Spleen (tissue), 13 donors: ENCODE measurements at places on chromosomes 3 and 15.

DNA sequence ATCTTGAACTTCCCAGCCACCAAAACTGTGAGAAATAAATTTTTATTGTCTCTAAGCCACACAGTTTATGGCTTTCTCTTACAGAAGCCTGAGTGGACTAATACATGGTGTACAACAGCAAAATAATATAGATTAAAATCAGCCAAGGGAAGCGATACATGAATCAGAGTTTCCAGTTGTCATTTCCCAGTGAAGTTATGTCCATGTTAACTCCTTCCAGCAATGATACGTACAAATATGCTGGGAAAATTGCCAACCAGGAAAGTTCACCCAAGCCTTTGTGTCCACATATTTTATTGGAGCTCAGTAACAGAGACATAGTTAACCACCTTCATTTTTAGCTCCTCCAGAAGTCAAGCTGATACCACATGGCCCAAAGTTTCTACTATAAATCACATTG lies 280.9 kb upstream of the KCNMB2 start:
- DNase-seq, result no peak

GRCh38 chr15:91077029-91077428 lies 23.0 kb upstream of the SV2B start:
- DNase-seq, result no peak

DNA sequence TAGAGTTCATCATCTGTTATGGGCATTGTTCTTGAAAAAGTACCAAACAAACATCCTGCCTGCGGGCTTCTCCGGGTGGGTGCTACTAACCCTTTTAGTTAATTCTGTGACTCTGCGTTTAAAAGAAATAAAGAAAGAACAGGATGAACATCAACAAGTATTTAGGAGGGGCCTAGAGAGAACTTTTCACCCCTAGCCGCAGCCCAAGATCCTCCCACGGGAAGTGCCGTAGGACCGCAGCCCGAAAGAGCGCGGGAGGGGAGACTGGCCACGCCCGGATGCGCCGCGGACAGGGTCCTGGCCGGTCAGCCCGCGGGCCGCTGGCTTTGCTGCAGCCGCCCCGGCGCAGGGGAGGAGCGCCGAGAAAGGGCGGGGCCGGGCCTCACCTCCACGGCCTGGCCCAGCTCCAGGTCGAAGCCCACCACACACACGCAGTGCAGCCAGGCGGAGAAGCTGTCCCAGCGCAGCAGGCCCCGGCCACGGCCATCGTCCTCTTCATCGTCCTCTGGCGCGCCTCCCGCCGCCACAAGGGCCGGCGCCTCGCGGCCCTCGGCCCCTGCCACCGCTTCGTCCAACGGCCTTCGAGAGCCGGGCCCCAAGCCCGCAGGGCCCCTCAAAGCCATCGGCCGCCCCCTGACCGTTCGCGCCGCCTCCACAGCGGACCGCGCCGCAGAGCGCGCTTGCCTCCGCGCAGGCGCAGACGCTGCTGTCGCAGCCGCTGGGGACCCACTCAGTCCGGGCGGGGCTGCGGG lies at the start of gene DENND6A:
DENND6A (minus strand) TSS at position 682 of the 752 bp plus-strand sequence; CDS start at position 623, 59 bp downstream.
- DNase-seq, result peak; percentile 100

- DNase-seq, result no peak
These were observed 318.0 kb downstream of the CLSTN2 start for GRCh38 chr3:140252812-140253656.

GRCh38 chr3:48856469-48856868 lies 8.8 kb upstream of the PRKAR2A start:
- DNase-seq, result peak; percentile 19

DNA sequence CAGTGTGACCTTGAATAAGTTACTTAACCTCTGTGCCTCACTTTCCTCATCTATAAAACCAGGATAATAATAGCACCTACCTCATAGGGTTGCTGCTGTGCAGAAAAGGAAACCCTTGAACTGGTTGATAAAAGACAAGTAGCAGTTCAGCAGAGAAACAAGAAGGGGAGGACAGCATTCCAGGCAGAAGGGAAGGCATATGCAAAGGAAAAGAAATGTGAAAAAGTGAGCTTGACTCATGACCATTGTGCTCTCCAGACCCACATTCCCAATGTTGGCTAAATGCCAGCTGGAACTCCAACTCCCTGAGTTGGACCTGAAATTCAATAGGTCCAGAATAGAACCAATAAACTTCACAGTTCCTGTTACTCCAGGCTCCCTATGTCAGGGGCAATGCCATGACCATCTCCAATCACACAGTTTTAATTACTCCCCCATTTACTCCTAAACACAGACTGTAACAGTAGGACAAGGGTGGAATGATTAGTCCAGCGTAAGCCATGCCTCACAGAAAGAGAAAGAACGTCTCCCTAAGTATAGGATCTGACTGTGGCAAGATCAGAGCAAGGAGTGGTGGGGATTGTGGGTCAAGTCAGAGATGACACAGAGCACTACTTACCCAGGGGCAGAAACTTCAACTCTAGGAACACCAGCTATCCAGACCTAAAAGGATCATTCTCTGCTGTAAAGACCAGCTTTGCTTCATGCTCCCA lies 26.9 kb downstream of the PRKAR2A start:
- DNase-seq, result no peak

- DNase-seq, result no peak
These were observed 88.9 kb downstream of the EOMES start for GRCh38 chr3:27633224-27633545.

GRCh38 chr15:82064824-82065223 lies 19.0 kb upstream of the MEX3B start:
- DNase-seq, result no peak

DNA sequence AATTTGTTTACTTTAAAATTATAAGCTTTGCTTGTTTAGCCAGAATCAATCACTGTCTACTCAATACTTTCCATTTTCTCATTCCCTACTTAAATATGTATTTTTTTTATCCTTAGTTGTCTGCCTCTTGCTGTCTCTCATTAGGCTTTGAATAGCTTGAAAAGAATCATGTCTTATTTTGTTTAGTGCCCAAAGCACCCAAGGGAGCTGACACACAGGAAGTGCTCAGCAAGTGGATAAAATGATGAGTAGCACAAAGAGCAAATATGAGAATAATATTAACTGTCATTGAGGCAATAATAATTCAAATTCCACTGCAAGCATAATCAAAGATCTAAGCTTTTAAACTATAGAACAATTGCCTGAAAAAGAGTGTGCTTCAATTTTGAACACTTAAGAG lies 19.0 kb upstream of the IL1RAP start:
- DNase-seq, result no peak

DNA sequence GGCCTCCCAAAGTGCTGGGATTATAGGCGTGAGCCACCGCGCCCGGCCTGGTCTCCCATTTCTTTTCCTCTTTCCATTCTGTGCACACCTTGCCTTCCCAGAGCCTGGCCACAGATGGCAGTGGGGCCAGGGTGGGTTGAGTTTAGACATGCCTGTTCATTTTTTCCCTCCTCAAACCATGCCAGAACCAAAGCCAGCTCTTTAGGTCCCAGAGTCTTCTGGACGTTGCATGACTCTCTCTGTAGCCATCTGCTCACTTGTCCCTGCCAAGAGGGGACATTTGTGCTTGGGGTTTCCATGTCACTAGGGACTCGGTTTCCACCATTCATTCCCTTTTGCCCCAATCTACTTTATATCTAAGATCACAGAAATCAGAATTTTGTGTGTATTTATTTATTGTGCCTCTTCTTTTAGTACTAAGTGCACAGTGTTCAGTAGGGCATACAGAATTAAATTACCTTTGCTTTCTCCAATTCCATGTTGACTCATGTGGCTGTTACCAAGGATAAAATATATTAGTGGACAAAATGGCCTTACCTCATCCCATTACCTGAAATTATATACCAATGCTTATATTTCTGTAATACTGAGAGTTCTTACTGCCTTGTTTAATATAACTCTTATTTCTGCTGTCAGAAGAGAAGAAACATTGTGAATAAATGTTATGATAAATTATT lies 49.6 kb downstream of the USP13 start:
- DNase-seq, result no peak

DNA sequence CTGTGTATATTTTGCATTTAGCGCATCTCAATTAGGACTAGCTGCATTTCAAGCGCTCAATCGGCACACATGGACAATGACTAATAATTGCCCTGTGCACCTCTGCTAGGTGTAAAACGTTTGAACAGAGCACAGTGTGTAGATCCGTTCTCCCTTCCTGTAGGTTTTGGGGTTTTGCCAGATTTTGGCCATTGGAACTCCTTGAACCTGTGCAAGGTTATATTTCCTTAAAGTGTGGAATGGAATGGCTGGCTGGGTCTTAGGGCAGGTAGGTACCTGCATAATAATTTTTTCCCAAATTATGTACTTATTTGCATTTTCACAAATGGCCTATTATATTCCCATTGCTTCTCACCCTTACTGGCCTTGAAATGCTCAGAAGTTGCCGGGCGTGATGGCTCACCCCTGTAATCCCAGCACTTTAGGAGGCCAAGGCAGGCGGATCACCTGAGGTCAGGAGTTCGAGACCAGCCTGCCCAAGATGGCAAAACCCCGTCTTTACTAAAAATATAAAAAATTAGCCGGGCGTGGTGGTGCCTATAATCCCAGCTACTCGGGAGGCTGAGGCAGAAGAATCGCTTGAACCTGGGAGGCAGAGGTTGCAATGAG lies 777 bp downstream of the RNU5B-1 start:
- peak; percentile 65 for DNase-seq

DNA sequence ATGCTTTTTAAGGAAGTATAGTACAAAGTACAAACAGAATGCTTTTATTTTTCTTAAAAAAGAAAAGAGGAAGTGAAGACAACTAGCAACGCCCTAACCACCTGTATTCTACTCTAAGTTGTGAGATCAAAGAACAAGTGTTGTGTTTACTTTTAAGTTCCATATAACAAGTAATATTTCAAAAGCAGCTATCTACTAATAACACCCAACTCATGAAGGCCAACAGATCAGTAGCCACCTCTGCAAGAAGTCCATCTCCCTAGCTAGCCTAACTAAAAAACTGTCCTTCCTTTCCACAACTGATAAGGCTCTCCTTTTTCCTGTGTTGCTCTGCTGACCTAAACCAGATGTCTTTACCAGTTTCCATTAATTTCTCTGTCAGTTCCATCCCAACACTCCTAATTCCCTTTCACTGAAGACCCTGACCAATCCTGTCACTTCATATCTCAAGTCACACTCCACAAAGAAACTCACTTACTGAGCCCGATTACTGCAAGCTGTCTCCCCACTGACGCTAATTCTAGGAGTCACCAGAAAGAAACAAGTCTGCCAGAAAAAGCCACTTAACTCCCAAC lies 26.9 kb downstream of the PHC3 start:
- DNase-seq, result no peak

- DNase-seq, result no peak
These were observed 50.7 kb downstream of the LINGO1 start for GRCh38 chr15:77581896-77582569.

- peak; percentile 56 for DNase-seq
These were observed 106.2 kb downstream of the ADCY5 start for GRCh38 chr3:123342631-123343080.

- no peak for DNase-seq
These were observed 119.2 kb upstream of the THBS1 start for GRCh38 chr15:39461536-39462130.

DNA sequence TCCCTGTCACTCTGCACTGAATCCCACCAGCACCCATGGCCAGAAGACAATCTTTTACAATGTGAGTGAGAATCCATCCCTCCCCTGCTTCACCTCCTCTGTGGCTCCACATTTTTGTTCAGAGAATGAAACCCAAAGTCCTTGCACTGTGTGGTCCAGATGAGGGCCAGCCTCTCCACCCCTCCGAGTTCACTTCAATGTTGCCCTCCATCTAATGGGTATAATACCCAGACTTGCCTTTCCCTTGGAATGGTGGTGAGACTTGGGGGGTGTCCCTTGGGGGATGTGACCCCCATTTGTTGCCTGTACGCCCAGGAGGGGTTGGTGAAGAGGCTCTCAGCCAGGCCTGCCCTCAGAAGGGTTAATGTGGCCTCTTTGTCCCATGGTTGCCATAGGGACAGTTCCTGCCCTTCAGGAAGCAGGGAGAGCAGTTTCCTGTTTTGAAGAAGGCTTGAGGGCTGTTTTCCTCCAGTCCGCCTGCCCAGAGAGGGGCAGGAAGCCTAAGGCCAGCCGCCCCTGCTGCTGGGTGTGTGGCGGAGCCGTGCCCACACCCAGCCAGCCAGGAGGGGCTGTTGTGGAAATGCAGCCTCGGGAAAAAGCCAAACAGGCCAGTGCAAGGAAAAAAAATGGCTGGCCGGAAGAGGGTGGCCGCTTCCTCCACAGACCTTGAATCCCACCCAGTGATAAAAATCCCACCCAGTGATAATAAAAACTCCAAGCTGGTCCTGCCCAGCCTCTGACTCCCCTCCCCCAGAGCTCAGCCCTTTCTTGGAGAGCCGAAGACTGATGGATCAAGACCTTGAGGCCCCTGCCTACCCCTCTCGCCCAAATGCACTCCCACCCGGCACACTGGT lies 14.6 kb upstream of the FGD5 start:
- peak; percentile 85 for DNase-seq

GRCh38 chr3:119746423-119746822 lies 35.5 kb upstream of the NR1I2 start:
- no peak for DNase-seq

DNA sequence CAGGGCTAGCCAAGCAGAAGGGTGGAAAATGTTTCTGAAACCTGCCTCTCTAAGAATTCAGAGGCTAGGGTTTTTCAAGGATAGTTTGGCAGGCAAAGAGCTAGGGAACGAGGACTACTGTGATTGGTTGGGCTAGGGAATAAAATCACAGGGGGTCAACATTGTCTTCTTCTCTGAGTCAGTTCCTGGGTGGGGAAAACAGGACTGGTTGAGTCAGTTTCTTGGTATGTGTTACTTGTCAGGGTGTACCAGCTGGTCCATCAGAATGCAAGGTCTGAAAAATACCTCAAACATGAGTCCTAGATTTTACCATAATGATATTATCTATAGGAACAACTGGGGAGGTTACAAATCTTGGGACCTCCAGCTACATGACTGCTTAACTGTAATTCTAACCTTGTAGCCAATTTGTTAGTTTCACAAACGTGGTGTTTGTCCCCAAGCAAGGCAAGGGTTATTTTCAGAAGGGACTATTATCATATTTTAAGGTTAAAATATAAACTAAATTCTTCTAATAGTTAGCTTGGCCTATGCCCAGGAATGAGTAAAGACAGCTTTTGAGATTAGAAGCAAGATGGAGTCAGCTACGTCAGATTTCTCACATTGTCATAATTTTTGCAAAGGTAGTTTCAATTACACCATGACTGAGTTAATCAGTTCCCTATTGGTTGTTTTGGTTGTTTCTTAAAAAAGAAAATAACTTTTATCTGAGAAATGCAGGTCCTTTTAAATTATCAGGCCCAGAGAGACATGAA lies 231.5 kb downstream of the ALCAM start:
- no peak for DNase-seq

- DNase-seq, result peak; percentile 17
These were observed 34.8 kb upstream of the RAB6B start for GRCh38 chr3:133930341-133930933.

- no peak for DNase-seq
These were observed 83.1 kb downstream of the GAP43 start for GRCh38 chr3:115706311-115706829.

GRCh38 chr3:123335007-123335670 lies 113.8 kb downstream of the ADCY5 start:
- peak; percentile 61 for DNase-seq

DNA sequence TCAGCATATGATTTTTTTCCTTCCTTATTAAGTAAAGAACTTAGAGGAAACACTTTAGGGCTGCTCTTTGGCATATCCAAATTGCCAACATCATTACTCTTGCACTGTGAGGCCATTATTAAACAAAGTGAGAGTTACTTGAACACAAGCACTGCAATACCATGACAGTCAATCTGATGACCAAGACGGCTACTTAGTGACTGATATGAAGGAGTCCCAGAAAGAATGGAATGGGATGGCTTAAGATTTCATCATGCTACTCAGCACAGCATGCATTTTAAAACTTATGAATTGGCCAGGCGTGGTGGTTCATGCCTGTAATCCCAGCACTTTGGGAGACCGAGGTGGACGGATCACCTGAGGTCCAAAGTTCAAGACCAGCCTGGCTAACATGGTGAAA lies 55.2 kb downstream of the FAM98B start:
- DNase-seq, result no peak
